Omental fat pad (tissue), 4 donors: ENCODE measurements at places on chromosomes 3 and 15. TPM values are rescaled to one million over a fixed set of nuclear protein-coding genes. Genes with fewer than 3 reads are reported as not detected.

DNA sequence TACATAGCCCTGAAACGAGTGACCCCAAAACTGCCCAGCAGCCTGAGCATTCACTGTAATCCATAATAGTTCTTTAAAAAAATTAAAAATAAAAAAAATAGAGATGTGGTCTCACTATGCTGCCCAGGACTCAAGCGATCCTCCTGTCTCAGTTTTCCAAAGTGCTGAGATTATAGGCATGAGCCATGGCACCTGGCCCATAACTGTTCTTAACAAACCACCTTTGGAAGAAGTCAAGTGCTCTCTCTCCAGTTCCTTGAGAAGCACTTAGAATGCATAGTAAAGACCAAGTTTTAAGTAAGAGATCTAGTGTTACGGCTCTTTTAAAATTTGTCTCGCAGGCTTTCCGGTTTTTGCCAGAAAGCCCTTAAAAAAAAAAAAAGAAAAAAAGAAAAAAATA, 8.2 kb downstream of the CDC25A start:
- DNase-seq, result no peak

DNA sequence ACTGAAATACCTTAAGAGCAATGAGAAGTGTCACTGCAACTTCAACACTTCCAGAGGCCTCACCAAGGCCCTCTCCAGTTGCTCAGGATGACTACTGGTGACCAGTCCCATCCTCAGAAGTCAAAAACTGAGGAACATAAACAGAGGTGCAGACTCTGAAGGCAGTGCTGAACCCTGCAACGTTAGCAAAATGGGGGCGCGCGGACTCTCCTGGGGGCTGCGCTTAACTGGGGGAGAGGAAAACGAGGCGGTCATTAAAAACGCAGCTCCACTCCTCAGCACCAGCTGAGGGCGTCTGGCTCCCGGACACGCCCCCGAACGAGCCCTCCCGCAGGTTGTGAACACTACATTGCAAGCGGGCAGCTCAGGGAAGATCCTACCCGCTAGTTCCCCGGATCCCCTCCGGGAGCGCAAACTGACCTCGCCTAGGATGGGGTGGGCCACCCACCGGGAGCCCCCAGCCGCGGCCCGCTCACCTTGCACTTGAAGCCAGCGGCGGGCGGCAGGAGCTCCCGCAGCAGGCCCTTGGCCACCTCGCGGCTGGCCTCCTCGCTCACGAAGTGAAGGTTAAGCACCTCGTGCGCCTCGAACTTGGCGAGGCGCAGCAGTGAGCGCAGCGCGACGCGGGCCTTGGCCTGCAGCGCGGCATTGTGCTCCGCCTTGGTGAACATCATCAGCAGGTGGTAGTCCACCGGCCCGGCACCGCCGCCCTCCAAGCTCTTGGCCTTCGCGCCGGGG, 711 bp downstream of the XXYLT1 start:
- DNase-seq, result no peak

- DNase-seq, result no peak
These were observed 20.3 kb upstream of the BSN start for GRCh38 chr3:49533786-49534519.

- DNase-seq, result no peak
These were observed 20.4 kb downstream of the TMOD2 start for GRCh38 chr15:51771773-51772172.

- DNase-seq, result no peak
These were observed 168.2 kb upstream of the RARB start for GRCh38 chr3:25259871-25260270.

DNA sequence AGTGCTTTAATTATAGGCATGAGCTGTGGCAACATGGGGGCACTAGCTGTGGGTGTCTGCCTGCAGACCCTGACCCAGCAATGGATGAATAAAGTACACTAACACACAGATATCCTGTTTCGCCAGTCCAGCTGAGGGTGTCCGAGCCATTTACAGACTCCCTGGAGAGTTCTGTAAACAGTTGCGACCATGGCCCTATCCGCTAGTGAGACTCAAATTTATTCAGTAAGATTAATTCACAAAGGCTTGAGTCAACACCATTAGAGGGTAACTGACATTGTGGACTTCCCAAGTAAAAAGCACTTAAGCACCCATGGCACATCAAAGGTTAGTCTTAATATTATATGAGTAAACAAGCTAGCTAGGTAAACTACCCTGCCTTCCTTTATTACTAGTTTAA, 161.6 kb downstream of the TBL1XR1 start:
- no peak for DNase-seq

CPLX3 gene
- not detected for total RNA-seq

DNA sequence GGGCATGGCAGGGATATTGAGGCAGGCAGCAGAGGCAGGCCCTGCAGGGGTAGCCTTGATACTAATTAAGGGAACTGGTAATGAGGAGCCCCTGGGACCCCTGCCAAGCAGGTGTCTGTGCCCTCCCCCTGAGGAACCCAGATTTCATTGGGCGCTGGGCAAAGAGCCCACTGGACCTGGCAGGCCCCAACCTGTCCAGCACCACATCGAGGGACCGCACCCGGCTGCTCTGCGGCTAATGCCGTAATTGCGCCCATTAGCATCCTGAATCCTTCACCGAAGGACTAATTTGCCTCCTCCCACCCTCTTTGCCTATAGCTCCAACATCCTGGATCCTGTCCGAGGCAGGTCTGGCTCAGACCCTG, 13.7 kb upstream of the SEMA3B start:
- no peak for DNase-seq

DNA sequence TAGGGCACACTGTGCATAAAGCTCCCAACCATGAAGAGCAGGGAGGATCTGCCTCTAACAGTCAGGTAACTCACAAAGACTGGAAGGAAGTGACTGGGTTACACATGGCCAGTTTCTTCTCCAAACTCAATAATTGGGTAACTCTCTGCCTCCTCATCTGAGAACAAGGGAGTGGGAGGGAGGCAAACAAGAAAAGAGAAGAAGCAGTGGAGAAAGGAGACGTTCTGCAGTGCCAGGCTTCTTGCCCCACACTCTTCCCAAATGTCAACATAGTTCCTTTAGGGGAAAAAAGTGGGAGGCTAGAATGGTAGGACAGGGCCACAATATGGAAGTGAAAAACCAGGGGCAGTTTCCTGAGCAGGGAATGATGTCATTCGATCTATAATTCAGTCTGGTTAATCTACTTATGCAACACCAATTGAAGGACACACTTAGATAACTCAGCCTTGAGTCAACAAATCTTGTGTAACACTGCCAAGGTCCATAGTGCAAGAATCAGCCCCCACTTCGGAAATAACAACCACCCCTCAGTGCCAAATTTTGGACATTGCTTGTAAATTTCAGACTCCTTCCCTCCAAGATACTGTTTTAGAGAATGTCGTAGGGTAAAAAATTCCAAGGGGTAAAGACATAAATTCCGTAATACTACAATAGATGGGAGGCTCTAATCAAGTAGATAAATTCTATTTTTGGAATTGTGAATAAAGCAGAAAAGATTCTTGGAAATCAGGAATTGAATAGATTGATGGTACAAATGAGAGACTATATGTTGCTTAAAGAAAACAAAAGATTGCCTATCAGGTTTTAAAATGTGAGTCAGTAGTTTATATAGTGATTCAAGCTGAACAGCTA, 143.0 kb downstream of the LPP start:
- no peak for DNase-seq

DNA sequence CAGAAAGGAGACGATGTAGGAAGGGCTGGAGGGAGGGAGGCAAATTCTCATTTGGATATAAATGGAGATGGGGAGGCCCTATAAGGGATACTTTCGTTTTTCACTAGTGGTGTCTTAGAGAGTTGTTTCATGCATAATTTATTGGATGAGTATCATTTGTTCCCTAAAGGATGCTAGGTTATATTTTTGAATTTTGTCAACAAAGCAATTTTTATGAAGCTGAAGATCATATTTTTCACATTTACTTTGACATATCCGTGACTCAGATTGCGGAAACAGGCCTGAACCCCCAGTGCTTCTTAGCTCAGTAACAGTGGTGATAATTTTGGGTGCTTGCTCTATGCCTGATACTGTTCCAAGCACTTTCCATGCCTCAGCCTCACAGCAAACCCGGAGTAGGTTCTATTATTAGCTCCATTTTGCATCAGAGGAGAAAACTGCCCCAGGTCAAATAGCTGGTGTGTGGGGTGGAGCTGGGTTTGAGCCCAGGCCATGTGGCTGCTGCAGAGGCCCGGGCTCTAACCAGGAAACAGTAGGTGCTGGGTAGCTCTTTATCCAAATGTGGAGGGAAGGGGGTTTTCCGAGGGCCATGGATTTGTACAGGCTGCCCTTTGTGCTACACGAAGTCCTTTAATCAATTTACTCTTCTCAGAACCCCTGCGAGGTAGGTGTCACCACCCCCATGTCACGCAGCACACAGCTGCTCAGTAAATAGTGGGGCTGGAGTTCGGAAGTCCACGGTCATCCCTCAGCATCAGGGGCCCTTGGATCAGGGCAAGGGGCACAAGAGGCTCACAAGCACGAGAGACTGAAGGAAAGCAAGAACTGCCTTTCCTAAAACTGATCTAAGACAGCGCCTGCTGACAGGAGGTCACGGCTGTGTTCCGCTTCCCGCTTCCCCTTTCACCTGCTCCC, 99.1 kb downstream of the SLC49A4 start:
- DNase-seq, result no peak

GRCh38 chr3:77039606-77040171, at the start of gene ROBO2:
Gene ROBO2 (plus strand): TSS chr3:77040099. CDS start chr3:77040786, 687 bp downstream.
- DNase-seq, result peak; percentile 21

CYP1A2 gene
- total RNA-seq, result not detected

DNA sequence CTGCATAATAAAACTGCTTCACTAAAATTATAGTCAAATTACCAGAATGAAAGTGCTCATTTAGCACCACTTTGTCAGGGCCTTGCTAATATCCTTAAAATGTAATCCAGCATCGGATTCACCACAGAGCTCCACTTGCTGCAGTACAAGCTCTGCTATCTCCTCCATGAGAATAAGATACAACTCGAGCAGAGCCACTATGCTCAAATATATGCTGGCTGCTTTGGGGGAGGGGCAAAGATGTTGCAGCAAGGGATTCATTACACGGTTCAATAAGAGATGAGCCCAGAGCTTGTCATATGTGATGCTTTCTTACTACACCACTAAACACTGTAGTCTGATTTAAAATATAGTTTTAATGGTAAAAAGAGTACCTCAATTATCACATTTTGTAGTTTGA, 72.2 kb downstream of the DLG1 start:
- DNase-seq, result no peak

- DNase-seq, result no peak
These were observed 170.2 kb upstream of the IL12A start for GRCh38 chr3:159818399-159818798.

DNA sequence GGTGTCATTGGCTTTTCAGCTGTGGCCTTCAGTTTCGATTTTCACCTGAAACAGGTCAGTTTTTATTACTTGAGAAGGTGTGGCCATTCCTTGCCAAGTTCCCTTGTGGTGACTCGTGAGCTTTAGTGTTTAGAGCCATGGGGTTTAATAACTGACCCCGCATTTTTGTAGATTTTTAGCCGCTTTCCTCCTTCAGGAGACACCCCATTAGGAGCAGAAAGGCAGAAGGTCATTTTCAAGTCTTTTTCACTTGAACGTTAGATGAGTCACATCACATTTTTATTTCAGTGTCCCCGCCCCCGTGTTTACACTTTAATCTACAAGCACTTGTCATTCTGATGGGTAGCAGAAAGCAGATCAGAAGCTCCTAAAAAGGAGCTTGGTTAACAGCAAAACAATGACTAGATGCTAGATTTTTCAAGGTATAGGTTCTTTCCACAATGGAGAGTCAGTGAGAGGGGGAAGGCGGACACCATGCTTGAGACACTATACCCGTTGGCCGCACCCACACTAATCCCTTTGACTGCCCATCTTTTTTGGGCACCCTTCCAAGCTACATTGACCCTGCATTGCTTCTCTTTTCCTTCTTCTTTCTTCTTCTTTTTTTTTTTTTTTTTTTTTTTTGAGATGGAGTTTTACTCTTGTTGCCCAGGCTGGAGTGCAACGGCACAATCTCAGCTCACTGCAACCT, 132.7 kb downstream of the GHSR start:
- DNase-seq, result no peak

DNA sequence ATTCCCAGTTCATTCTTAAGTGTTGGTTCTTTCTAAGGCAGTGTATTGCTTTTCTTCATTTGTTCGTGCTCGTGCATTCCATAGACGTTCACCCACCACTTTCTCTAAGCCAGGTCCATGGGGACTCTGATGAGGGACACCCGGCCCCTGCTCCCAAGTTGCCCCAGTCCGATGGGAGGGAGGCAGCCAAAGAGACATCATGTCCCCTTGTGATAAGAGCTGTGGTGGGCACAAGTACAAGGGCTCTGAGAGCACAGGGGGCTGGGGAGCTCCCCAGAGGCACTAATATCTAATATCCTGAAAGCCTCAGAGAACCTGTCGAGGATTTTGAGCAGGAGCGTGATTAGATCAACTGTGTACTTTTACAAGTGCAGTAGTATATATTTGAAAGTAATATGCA, 6.3 kb downstream of the SPSB4 start:
- DNase-seq, result no peak

MORC1 gene
- total RNA-seq, result not detected

- DNase-seq, result no peak
These were observed 61.8 kb downstream of the HACD2 start for GRCh38 chr3:123523023-123523412.

GRIP2 gene
- total RNA-seq, result 0.84 TPM

DNA sequence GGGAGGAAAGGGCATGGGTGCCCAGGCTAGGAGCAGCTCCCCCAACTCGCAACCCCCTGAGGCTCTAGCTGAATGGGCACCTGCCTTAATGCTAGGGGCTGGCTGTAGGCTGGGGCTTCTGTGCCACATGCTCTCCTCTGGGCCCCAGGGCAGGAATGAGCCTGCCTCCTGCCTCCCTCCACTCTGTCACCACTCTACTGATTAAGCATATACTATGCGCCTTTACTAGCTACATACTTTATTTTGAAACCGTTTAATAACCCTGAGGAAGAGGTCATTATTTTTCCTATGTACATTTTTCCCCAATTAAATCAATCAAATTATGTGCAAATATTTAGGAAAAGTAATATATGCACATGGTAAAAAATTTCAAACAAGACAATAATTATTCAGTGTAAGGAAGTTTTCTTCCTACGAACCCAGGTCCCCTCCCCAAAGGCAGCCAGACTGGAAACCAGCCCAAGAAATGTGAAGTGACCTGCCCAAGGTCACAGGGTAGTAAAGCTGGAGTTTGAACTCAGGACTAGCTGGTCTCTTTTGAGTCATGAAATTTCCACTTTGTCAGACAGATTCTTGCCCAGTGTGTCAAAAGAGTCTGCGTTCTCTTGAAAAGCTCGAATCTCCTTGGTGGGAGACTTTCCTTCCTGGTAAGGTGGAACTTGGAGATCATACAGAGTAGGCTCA, 122.5 kb downstream of the DNAJB8 start:
- DNase-seq, result no peak
